Stimulated activated CD4-positive, alpha-beta T cell treated with anti-CD3 and anti-CD28 coated beads, Interleukin-4, amount 100 ng/mL, for 1 hour (primary cell): ENCODE measurements at places on chromosomes 11 and 22.

GRCh38 chr22:39985383-39986035 is 9.2 kb upstream of the FAM83F start:
- DNase-seq, result peak; percentile 18

GRCh38 chr11:2942872-2943710 is 13.9 kb upstream of the PHLDA2 start:
- DNase-seq, result no peak

DNA sequence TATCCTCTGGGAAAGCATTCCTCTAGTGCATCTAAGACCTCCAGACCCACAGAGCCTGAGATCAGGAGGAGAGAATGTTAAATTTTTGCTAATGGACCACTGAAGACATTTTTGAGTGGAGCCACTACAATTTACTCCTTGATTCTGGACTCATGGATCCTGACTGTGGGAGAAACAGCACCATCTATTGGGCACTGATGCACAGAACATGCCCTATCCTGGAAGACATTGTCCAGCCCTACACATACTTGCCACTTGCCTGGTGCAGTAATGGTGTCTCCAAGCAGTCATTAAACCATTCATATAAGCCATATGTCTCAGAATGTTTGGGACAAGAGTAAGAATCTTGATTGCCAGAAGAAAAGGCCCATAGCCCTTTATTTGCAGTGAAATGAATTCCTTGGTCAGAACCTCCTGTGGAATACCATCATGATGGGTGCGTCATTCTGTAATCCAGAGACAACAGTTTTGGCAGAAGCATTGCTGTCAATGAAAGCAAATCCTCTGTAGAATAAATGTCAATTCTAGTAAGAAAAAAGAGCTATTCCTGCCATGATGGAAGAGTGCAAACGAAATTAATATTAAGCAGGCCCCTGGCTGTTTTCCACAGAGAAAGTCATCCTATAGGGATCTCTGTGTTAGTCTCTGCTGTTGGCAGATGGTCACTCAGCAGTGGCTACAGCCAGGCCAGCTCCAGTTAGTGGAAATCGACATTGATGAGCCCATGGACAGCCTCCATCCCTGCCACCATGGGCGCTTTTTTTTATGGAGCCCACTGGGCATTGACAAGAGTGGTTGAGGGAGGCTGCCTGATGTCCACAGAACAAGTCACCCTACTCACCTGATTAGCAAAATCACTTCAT is 43.5 kb downstream of the GGTLC2 start:
- DNase-seq, result no peak

GRCh38 chr11:41414771-41415440 is 44.5 kb downstream of the LRRC4C start:
- no peak for DNase-seq

DNA sequence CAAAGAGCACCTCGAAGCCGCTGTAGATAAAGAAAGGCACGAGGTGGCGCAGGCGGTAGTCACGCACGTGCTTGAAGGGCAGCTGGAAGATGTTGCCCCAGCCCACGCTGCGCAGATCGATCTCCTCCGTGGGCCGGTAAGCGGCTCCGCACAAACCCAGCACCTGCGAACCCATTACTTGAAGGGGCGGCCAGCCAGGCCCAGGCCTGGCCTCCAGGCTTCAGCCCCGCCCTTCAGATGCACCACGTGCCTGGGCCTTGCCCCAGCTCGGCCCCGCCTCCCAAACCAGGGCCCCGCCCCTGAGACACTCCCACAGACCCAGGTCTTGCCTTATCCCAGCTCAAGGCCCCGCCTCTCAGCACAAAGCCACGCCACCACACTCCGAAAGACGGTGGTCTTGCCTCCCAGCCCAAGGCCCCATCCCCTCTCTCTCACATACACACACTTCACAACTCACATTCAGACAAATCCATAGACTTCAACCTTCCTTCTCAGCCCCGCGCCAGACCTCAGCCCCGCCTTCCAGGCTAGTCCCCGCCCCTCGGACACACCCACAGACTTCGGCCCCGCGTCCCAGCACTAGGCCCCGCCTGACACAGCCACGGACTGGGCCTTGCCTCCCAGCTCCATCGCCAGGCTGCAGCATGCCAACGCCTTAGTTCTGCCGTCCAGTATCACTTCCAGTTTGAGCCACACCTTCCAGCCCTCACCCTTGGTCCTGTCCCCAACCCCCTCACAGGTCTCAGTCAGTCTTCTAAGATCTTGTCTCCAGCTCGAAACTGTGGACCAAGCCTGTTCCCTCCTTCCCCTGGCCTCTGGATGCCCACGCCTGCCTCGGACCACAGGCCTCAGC is 7.0 kb downstream of the UNC93B1 start:
- DNase-seq, result peak; percentile 37

- DNase-seq, result no peak
Observed at GRCh38 chr11:17515443-17516176, 28.6 kb downstream of the USH1C start.
